ENCODE measurements at places on chromosomes 13 and 19.

GRCh38 chr19:13774217-13775191 lies at the start of gene C19orf53:
Gene C19orf53, plus strand, starts transcription at chr19:13774456. Its CDS starts 22 bp downstream, at chr19:13774478.
- peak; percentile 92 for DNase-seq

- DNase-seq = peak; percentile 70
These were observed 23.8 kb downstream of the ZSWIM9 start for GRCh38 chr19:48194041-48194843.

DNA sequence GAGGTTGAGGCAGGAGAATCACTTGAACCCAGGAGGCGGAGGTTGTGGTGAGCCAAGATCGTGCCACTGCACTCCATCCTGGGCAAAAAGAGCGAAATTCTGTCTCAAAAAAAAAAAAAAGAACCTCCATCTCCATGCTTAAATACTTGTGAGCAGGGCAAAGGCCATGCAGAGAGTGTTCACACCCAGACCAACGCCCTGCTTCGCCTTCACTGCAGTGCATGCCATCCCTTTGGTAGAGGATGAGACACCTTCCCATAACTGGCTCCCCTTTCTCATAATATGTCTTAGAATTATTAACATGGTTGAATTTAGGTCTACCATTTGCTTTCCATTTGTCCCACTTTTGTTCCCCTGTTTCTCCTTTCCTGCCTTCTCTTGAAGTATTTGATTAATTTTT lies 15.4 kb downstream of the BBC3 start:
- DNase-seq = no peak

DNA sequence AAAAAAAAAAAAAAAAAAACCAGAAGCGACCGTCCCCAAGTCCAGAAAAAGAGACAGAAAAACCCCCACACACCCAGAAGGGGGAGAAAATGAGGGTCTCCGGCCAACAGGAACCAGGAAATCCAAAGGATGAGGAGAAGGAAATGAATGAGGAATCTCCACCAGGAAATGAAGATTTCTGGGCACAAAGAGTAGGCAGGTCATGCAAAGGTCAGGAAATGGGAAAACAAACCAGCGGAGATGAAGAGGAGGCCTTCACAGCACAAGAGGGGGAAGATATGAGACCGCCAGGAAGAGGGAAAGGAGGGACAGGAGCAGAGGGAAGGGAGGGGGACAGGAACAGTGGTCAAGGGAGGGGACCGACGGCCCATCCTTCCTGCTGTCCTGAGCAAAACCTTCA lies 5.8 kb downstream of the TEAD2 start:
- no peak for DNase-seq

- no peak for DNase-seq
These were observed 82.6 kb downstream of the PCDH9 start for GRCh38 chr13:67147342-67148133.
